Placental pericyte (primary cell): ENCODE measurements at places on chromosomes 2 and 18. TPM values are rescaled to one million over a fixed set of nuclear protein-coding genes. Genes with fewer than 3 reads are reported as not detected.

The WDCP gene
- total RNA-seq: 3.9 and 12.9 TPM in 2 replicates

The KCNIP3 gene
- total RNA-seq: 0.57 and 0.88 TPM in 2 replicates

The LRP2 gene
- not detected in 2 replicates for total RNA-seq

The RUFY4 gene
- total RNA-seq: not detected in 2 replicates

The FAM237A gene
- not detected in 2 replicates for total RNA-seq

The CXCR2 gene
- total RNA-seq: not detected in 2 replicates

The CCDC178 gene
- under 0.01 TPM in 1 of 2 replicates, not detected in the other for total RNA-seq

The RIOK3 gene
- total RNA-seq: 77.9 and 163 TPM in 2 replicates

The SPATA3 gene
- total RNA-seq: not detected in 2 replicates

The KCNG3 gene
- not detected in 2 replicates for total RNA-seq

The IL18R1 gene
- 0.43 and 0.44 TPM in 2 replicates for total RNA-seq

The GRHL1 gene
- 0.14 and 0.22 TPM in 2 replicates for total RNA-seq

The TRIB2 gene
- total RNA-seq: 32.6 and 83.8 TPM in 2 replicates

The SLC5A7 gene
- not detected in 2 replicates for total RNA-seq

The C1QL2 gene
- total RNA-seq: under 0.01 TPM in 1 of 2 replicates, not detected in the other

The RIT2 gene
- not detected in 2 replicates for total RNA-seq

The ZSWIM2 gene
- not detected in 2 replicates for total RNA-seq

The TANC1 gene
- total RNA-seq: 37.1 and 43.3 TPM in 2 replicates

The ABCG5 gene
- not detected in 2 replicates for total RNA-seq

The POTEI gene
- not detected in 2 replicates for total RNA-seq

The TCF23 gene
- not detected in 2 replicates for total RNA-seq

The NEB gene
- total RNA-seq: 0.22 and 0.29 TPM in 2 replicates

The LRRC30 gene
- not detected in 2 replicates for total RNA-seq

The OXER1 gene
- total RNA-seq: not detected in 2 replicates

The STAMBP gene
- total RNA-seq: 24.3 and 26.8 TPM in 2 replicates

The TMEM247 gene
- total RNA-seq: 0.43 and 0.44 TPM in 2 replicates

The KCNK3 gene
- total RNA-seq: 0.22 and 0.29 TPM in 2 replicates

The DES gene
- 0.29 and 7.2 TPM in 2 replicates for total RNA-seq

The GAD1 gene
- 0.22 and 0.43 TPM in 2 replicates for total RNA-seq

The METTL5 gene
- 26.8 and 30.6 TPM in 2 replicates for total RNA-seq

The C2orf66 gene
- not detected in 2 replicates for total RNA-seq

The AQP12A gene
- total RNA-seq: not detected in 2 replicates

The C1GALT1C1L gene
- 0.29 TPM in 1 of 2 replicates, not detected in the other for total RNA-seq

The PLGLB2 gene
- total RNA-seq: 0.66 and 3.7 TPM in 2 replicates

The OLA1 gene
- total RNA-seq: 85.8 and 106 TPM in 2 replicates

The GULP1 gene
- 79.6 and 80.5 TPM in 2 replicates for total RNA-seq

The KHK gene
- total RNA-seq: 0.22 and 1.3 TPM in 2 replicates

The IGFBP2 gene
- total RNA-seq: 16.2 and 35.0 TPM in 2 replicates

The SERPINB11 gene
- not detected in 2 replicates for total RNA-seq

The GKN1 gene
- 0.22 TPM in 1 of 2 replicates, not detected in the other for total RNA-seq

The TFPI gene
- total RNA-seq: 202 and 239 TPM in 2 replicates
